ENCODE measurements at places on chromosomes 5 and 9. TPM values are rescaled to one million over a fixed set of nuclear protein-coding genes. Genes with fewer than 3 reads are reported as not detected.

DNA sequence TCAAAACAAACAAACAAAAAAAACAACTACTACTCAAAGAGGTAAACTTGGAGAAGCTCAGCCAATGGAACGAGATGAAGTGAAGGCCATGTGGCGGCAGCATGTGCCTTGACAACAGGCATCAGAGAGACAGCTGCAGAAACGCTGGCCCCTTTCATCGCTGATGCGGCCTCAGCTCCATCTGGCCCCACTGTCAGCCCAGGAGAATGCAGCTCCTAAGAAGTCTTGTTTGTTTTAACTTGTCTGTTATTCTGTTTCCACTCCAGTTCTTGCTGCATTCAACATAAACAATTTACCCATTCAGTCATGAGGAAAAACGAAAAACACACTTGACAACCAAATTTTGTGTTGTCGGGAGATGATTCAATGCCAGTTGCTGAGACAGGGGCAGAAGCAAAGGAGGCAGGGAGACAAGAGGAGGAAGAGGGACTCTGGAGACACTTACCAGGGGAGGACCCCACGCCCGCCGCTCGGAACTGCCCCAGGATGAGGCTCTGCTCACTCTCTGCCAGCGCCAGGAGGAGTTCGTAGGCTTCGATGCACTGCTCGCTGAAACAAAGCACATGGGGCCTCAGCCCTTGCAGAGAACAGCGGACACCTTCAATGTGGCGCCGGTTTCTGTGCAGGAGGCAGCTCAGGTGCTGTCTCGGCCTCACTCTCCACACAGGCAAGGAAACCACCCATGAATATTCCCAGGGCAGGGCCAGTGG, 91.2 kb downstream of the DCP2 start:
- DNase-seq: no peak

GRCh38 chr9:81132318-81132717, 557.0 kb downstream of the TLE1 start:
- no peak for DNase-seq

DNA sequence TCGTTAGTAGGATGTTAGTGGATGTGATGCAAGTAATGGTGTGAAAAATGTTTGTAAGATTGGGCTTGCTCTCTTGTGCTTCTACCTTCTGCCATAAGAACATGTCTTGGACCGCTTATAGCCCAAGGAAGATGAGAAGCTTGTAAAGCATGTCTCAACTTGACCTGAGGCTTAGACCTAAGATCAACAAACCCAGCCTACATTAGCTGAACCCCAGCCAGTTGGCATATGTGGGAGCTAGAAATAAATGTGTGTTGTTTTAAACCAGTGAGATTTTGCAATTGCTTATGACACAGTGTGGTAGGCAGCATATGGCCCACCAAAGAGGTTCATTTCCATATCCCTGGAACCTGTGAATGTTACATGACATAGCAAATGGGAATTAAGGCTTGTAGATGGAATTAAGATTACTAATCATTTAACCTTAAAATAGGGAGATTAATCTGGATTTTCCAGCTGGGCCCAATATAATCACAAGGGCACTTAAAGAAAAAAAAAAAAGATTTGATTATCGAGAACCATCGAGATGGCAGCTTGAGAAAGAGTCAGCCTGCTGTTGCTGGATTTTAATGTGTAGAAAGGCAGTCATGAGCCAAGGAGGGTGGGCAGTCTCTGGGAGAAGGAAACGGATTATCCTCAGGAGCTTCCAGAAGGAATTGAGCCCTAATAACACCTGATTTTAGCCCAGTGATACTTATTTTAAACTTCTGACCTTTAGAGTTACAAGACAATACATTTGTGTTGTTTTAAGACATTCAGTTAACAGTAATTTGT, 27.3 kb upstream of the EDIL3 start:
- DNase-seq: no peak

GRCh38 chr9:27572566-27572917, 739 bp downstream of the C9orf72 start:
- peak; percentile 50 for DNase-seq

Gene PCDHGB7
- total RNA-seq: 23.6 TPM
